ENCODE measurements at places on chromosomes 7 and 10. TPM values are rescaled to one million over a fixed set of nuclear protein-coding genes. Genes with fewer than 3 reads are reported as not detected.

HUS1 gene
- 19.5 TPM for total RNA-seq

BAIAP2L1 gene
- total RNA-seq, result 53.9 TPM

OPN4 gene
- not detected for total RNA-seq

MCMBP gene
- total RNA-seq, result 77.1 TPM

NODAL gene
- not detected for total RNA-seq

CNPY1 gene
- total RNA-seq, result not detected

OGDHL gene
- 0.23 TPM for total RNA-seq

ANKRD30A gene
- 0.52 TPM for total RNA-seq

CRYGN gene
- total RNA-seq, result not detected

COBL gene
- 4.2 TPM for total RNA-seq

NUTM2E gene
- total RNA-seq, result 0.53 TPM

PAX2 gene
- 0.15 TPM for total RNA-seq

TMEM229A gene
- not detected for total RNA-seq

EPO gene
- total RNA-seq, result not detected

MMD2 gene
- not detected for total RNA-seq

SAMD9 gene
- total RNA-seq, result 6.9 TPM

EGR2 gene
- 0.43 TPM for total RNA-seq

C10orf105 gene
- total RNA-seq, result not detected

ANKRD7 gene
- 0.36 TPM for total RNA-seq

VENTX gene
- not detected for total RNA-seq

OR9A2 gene
- total RNA-seq, result not detected

SPOCK2 gene
- total RNA-seq, result 0.31 TPM

FZD1 gene
- total RNA-seq, result 2.6 TPM

ACSM6 gene
- total RNA-seq, result not detected

ITPRID1 gene
- total RNA-seq, result not detected

GPER1 gene
- 0.78 TPM for total RNA-seq

ARMC3 gene
- total RNA-seq, result 0.55 TPM

HHEX gene
- total RNA-seq, result 14.7 TPM

SLC13A4 gene
- total RNA-seq, result not detected

ANKRD1 gene
- total RNA-seq, result 6.5 TPM

GJD4 gene
- total RNA-seq, result 0.06 TPM

PPP1R9A gene
- 3.1 TPM for total RNA-seq

PDLIM1 gene
- total RNA-seq, result 163 TPM

STK31 gene
- total RNA-seq, result 0.49 TPM

NANOS1 gene
- total RNA-seq, result 3.2 TPM

CUTC gene
- 37.2 TPM for total RNA-seq

SLC13A1 gene
- total RNA-seq, result not detected

RARRES2 gene
- not detected for total RNA-seq

EBF3 gene
- total RNA-seq, result 0.14 TPM

SH3PXD2A gene
- total RNA-seq, result 2.0 TPM

SVIL gene
- total RNA-seq, result 18.2 TPM

GHRHR gene
- not detected for total RNA-seq

RP9 gene
- total RNA-seq, result 31.6 TPM

TBX20 gene
- 2.1 TPM for total RNA-seq

MTERF1 gene
- 12.3 TPM for total RNA-seq

BICC1 gene
- 20.6 TPM for total RNA-seq

ANXA8L1 gene
- total RNA-seq, result 86.4 TPM

PIP gene
- 0.18 TPM for total RNA-seq

PHKG1 gene
- 0.31 TPM for total RNA-seq

FEZF1 gene
- total RNA-seq, result not detected

RBM20 gene
- total RNA-seq, result 1.3 TPM

PON1 gene
- total RNA-seq, result 0.94 TPM
